ENCODE measurements at places on chromosomes 12 and 14.

GRCh38 chr12:71057330-71057729 is 100.5 kb downstream of the TSPAN8 start:
- DNase-seq, result no peak

GRCh38 chr12:118371321-118372282 is 1.1 kb downstream of the TAOK3 start:
- no peak for DNase-seq

- no peak for DNase-seq
Measured at GRCh38 chr12:45425426-45425825, 209.5 kb downstream of the ANO6 start.

- no peak for DNase-seq
Measured at GRCh38 chr12:79886917-79887519, 47.9 kb downstream of the PPP1R12A start.

- no peak for DNase-seq
Measured at GRCh38 chr12:7937833-7938506, 2.0 kb upstream of the SLC2A3 start.

DNA sequence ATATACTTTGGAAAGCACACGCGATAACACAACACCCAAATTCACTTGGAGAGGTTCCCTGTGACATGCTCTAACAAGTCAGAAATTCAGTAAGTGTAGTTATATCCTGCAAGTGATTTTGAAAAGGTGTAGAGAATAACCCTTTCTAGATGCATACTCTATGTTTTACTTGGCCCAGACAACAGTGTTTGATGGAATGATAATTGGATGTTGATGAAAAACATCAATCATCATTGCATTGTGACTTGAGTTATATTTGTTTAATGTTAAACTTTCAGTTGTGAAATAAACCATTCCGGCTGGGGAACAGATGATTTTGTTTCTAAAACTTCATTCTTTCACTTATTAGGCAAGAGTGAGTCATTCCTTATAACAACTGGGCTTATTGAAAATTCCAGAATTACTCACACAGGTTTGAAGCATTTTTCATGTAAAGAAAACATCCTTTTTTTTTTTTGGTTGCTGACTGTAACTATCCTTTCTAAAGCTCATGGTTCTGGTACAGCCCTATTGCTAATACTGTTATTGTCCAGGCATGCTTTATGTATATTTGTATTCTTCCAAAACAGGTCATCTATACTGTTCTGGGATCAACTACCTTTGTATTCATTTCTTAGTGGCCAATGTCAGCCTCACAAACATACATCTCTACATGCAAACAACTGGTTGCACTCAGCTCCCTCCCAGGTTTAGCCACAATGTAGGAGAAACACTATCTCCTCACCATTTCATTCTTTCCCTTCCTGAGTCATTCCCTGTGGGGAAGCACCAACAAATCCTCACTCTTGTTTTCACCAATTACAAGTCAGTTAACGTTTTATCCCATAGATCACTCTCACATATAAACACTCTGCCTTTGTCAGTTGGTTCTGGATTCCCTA is 121.2 kb upstream of the LRIG3 start:
- DNase-seq, result no peak

DNA sequence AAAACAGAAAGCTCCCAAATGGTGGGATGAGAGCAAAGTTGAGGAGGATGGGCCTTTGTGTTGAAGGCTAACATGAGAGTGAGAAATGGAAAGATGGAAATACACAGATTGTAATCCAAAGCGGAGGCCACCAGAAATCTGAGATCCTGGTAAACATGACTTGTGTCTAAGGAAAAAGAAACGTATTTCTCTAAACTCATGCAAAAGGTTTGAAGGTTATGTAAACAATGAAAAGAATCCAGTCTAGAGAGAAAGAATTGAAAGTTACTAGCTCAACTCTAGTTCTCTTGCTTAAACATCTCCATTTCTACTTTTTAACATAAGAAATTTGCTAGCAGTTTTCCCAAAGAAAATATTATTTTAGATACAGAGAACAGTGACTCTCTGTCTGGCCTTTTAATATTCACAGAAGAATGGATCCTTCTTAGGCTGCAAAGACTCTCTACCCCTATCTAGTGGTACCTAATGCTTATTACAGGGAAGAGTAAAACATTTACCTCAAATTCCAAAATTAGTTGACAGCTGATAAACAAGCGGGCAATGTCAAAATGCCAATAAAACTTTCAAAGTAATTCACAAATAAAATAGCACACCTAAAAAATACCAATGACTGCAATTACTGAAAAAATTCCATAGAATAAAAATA is 75.8 kb upstream of the SOX5 start:
- no peak for DNase-seq

GRCh38 chr12:108701779-108702441 is 29.4 kb downstream of the CORO1C start:
- DNase-seq, result no peak

GRCh38 chr14:21505012-21505553 is 6.1 kb downstream of the METTL3 start:
- no peak for DNase-seq

- DNase-seq, result no peak
Measured at GRCh38 chr12:29519585-29520182, 22.2 kb upstream of the OVCH1 start.

GRCh38 chr14:49774106-49774505 is 6.2 kb downstream of the KLHDC2 start:
- DNase-seq, result no peak

DNA sequence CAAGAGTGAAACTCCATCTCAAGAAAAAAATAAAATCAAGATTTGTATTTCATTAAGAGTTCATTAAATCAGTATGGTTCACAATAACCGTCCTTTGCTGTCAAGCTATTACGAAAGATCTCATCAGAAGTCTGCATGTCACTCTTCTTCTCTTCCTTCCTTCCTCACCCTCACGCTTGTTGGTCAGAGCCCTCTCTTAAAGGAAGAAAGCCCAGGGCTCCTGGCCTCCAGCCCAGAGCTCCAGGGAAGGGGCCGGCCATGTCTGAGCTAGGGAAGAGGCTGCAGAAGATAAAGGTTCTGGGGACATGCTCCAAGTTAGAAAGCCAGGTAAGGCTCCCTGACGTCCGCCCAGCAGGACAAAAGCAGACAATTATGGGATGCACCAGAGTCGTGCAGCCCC is 43.1 kb upstream of the DLK1 start:
- no peak for DNase-seq

- no peak for DNase-seq
Measured at GRCh38 chr12:74985986-74986319, 223.7 kb downstream of the KCNC2 start.
